Thymus (tissue), 14 donors: ENCODE measurements at places on chromosomes 2 and 18. TPM values are rescaled to one million over a fixed set of nuclear protein-coding genes. Genes with fewer than 3 reads are reported as not detected.

GRCh38 chr2:136072621-136073020 lies 45.3 kb downstream of the CXCR4 start:
- DNase-seq: no peak

DNA sequence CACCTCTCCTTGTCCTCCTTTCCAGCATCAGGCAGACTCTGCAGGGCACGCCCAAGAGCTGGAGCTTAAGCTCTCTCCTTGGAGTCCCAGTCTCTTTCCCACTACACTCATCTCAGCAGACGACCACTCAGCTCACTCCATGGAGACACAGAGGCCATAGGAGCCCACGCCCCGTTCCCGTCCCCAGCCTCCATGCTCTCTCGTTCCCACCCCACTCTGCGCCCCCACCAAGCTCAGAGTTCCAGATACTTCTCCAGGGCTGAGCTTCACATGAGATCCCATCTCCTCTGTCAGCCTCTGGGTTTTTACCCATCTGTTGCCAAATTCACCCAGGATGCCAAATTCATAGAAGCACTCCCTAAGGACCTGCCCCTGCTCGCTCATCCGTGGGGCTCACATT lies 87.3 kb downstream of the MALT1 start:
- no peak for DNase-seq

BCL2 gene
- 17.5 TPM for total RNA-seq

CLEC4F gene
- total RNA-seq: 0.09 TPM

ALK gene
- total RNA-seq: 0.19 TPM

DNA sequence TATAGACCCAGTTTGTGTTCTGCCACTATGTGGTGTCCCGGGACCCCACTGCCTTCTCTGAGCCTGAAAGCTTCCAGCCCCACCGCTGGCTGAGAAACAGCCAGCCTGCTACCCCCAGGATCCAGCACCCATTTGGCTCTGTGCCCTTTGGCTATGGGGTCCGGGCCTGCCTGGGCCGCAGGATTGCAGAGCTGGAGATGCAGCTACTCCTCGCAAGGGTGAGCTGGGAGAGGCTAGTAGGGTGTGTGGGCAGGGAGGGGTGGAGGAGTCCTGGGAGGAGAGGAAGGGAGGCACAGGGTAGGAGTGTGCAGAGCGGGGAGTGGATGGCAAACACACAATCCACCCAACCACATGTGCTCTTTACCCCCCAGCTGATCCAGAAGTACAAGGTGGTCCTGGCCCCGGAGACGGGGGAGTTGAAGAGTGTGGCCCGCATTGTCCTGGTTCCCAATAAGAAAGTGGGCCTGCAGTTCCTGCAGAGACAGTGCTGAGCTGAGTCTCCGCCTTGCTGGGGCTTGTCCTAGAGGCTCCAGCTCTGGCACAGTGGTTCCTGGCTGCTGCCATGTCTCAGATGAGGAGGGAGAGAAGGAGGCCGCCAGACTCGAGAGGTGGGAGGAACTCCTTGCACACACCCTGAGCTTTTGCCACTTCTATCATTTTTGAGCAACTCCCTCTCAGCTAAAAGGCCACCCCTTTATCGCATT lies 16.9 kb downstream of the PRKAG3 start:
- DNase-seq: no peak

GCC2 gene
- total RNA-seq: 20.7 TPM
